ENCODE measurements at places on chromosomes 3 and 15. TPM values are rescaled to one million over a fixed set of nuclear protein-coding genes. Genes with fewer than 3 reads are reported as not detected.

Gene AADACL2
- not detected for total RNA-seq

Gene ANKRD63
- not detected for total RNA-seq

Gene SLC22A13
- not detected for total RNA-seq

Gene STARD9
- 79.5 TPM for total RNA-seq

Gene CYP1A2
- not detected for total RNA-seq

Gene PTX3
- 86.5 TPM for total RNA-seq

Gene RARB
- 1.6 TPM for total RNA-seq

Gene GOLGA8K
- total RNA-seq: 0.44 TPM

Gene BMF
- 4.9 TPM for total RNA-seq

Gene SEC61A1
- total RNA-seq: 117 TPM

Gene CNTN4
- 4.2 TPM for total RNA-seq

Gene ZBTB20
- total RNA-seq: 76.9 TPM

Gene KCNMB3
- 2.8 TPM for total RNA-seq
